GF-D8 (cell line): ENCODE measurements at places on chromosomes 7 and 10.

DNA sequence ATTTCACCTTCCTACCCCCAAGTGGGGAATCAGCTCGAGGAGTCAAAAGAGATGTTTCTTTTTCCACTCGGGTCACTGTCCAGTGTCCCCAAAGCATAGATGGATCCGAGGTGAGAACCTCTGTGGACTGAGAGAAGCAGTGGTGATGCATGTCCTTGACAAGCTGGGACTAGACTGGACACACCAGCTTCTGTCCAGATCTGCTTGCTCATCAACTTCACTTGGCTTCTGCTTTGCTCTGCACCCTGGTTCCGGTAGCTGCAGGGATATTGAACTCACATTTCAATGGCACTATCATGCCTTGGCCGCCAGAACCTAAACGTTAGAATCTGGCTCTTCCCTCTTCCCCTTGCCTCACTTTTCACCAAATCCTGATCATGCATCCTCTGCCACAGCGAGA, 50.3 kb upstream of the CXCL12 start:
- DNase-seq, result no peak

DNA sequence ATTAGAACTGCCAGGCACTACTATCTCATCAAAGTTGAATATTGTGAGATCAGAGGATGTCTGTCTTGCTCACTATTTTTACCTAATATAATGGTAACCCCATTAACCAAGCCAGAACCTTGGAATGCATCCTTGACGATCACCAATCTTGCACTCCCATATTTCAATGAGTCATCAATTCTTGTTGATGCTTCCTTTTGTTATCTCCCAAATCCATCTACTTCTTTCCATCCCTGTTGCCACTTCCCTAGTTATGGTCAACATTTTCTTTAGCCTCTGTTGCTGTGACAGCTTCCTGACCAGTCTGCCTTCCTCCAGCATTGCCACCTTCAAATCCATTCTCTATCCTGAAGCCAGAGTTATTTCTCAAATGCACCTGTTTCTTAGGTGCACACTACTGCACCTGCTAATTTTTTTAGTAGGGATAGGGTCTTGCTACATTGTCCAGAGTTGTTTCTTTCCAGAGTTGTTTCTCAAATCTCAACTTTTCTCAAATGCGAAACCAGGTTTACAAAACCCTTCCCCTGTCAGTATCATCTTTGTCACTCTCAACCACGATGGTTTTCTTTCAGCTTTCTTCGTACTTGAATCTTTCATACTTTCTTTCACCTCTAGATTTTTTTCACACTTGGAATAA, 15.7 kb downstream of the ITGA8 start:
- DNase-seq, result no peak

DNA sequence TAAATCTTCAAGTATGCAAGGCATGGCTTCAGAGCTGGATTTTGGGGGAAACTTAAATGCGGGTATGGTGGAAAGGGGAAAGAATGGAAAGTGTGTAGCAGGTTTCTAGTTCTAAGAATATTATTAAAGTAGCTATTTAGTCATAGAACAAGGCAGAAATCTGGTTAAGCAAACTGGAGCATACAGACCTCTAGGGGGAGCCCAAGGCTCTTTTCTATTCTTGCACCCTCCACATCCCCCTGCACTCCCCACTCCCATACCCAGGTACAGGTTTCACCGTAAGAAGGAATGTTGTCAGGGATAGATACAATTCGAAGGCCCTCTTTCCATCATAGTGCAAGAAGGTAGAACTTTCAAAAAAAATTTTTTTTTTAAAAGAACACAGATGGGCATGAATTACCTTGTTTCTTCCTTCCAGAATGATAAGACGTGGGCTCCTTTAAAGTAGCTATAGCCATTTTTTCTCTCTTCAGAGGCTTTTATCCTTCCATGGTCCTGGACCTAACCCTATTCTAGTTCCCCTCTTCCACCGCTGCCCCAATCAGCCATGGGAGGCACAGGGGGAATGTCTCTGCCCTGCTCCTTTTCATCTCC, 41.5 kb upstream of the SMIM30 start:
- DNase-seq, result no peak

GRCh38 chr10:78310481-78311080, 276.9 kb downstream of the RPS24 start:
- no peak for DNase-seq
